CD4-positive, alpha-beta T cell treated with Interleukin-12 subunit alpha and Interleukin-12 subunit beta, for 1 hour (primary cell): ENCODE measurements at places on chromosomes 3 and 15.

- DNase-seq: no peak
These were observed 404.0 kb upstream of the WNT5A start for GRCh38 chr3:55891106-55891505.

DNA sequence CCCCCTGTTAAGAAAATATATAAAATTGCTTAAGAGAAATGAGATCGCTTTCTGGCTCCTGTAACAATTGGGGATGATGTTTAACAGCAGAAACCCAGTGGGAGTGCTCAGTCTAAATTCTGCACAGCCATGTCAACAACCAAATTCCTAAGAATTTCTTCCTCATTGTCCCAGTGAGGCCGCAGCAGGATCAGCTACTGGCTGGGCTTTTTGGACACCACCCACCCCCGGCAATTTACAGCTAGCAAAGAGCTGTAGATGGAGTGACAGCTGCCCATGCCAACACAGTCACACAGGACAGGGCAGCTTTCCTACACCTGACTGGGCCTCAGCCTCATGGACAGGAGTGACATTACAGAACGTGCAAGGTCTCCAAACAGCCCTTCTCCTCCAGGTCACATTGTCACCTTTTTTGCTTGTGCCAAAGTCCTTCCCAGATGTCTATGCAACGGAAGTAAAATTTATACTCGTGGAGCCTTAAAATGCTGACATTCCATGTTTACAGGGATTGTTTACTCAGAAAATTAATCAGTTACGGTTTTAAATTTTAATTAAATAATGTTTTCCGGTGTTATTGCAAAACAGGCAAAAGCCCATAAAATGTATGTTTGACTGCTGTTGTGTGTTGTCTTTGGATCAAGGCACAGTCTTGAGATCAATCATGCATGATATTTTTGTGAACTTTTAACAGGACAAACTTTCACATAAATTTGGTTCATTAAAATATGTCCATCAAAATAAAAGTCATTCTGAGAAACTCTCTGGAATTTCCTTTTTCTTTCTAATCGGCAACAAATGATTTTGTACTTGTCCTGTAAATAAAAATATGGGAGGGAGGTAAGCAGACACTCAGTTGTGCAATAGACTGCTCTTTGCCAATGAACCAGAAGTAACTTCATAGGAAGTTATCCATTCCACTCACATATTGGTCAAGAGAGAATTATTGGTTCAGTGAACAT is 943.2 kb downstream of the MCTP2 start:
- DNase-seq: no peak

DNA sequence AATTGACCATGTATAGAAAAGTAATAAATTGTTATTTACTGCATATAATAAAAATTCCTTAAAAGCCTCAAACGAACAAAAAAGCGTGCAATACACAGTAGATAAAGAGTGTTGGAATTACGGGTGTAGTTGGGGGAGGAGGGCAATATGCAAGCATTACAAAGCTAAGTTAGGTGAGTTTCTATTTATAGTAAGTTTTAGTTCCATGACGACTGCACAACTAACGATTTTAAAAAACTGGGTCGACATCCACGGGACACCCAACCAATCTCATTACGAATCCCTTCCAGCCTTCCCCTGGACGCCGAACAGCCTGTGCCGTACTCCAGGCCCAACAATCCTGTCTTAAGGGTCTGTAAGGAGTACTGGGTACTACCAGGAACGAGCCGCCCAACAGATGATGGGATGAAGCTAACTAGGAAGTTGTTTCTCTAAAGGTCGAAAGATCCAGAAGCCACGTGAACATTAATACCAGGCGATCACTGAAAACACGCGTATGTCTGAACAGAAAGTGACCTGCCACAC is 677 bp downstream of the POLQ start:
- DNase-seq: no peak

DNA sequence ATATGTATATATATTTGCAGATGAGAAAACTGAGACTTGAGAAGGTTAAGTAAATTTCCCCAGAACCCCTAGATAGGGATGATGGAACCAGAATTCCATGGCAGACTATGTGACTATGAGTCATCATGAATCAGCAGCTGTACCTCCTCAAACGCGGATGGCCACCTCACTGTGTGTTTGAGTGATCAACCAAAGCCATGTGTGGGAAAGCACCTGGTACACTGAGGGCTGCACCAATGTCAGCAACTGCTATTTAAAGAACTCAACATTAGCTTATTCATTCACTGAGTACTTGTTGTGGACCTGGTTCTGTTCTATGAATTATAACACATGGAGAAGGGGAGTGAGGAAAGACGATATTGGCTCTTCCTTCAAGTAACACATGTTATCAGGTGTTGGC is 377.0 kb downstream of the GAP43 start:
- DNase-seq: no peak

- DNase-seq: no peak
These were observed 110.5 kb upstream of the ADAMTS9 start for GRCh38 chr3:64798316-64798715.

- no peak for DNase-seq
These were observed 44.4 kb downstream of the GAP43 start for GRCh38 chr3:115667738-115668065.

- no peak for DNase-seq
These were observed 156.2 kb downstream of the NLGN1 start for GRCh38 chr3:173553635-173554280.

DNA sequence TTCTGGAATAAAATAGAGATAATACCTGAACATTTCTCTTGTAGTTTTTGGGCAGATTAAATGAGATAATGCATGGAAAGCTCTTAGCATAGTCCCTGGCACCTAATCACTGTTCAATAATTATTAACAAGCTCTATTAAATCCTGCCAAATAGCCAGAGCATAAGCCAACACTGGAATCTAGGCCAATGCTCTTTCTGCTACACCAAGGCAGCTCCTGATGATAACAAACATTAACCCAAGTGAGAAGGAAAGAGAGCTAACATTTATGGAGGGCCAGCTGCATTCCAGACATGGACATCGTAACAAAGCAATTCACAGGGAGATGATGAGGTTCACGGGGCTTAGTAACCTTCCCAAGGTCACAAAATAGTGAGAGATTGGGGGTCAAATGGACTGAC is 23.3 kb downstream of the LARP6 start:
- no peak for DNase-seq

- no peak for DNase-seq
These were observed 202.0 kb upstream of the IL12A start for GRCh38 chr3:159786489-159787177.

GRCh38 chr15:37056177-37057121 is 43.9 kb downstream of the MEIS2 start:
- DNase-seq: no peak

DNA sequence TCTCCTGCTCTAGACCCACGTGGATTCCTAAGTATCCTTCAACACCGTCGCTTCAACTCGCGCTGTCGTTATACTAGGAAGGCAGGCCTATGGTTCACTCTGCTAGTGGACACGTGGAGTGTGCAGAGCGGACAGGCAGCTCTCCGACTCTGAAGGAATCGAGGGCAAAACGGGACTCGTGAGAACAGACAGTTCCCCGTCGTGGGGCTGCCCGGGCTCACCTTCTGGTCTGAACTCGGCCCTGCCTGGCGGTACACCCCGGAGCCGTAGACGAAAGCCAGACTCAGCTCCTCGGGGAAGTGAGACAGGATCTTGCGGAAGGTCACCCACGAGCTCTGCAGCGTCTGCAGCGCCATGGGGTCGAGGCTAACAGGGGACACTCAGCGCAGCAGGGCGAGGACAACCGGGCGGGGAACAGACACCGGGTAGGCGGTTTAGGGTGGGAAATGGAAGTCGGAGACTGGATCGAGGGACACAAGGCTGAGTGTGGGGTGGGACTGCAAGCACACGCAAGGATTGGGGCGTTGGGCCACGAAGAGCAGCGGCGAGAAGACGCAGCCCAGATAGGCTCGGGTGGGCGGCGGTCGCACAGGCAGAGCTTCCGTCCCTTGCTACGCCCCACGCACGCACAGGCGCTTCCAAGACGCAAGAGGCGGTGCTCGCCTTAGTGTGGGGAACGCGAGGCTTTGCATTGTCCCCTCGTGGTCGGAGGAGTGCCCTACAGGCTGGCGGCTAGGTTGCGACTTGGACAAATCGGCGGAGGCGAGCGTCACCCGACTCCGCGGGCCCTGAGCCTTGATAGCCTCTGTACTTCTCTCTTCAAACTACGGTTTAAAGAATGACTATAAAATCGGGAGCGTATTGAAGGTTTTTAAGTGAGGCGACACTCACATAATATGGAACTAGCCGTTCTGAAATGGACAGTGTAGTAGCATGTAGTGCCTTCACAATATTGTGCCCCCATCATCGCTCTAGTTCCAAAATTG is at the start of gene TAMM41:
Gene TAMM41, minus strand, starts transcription at position 605 of the 986 bp plus-strand sequence. Its CDS starts 249 bp downstream, at position 356.
- DNase-seq: peak; percentile 87

- DNase-seq: no peak
These were observed 36.0 kb upstream of the CBLB start for GRCh38 chr3:105904678-105905284.

GRCh38 chr15:98043160-98044014 is 82.9 kb downstream of the ARRDC4 start:
- no peak for DNase-seq

DNA sequence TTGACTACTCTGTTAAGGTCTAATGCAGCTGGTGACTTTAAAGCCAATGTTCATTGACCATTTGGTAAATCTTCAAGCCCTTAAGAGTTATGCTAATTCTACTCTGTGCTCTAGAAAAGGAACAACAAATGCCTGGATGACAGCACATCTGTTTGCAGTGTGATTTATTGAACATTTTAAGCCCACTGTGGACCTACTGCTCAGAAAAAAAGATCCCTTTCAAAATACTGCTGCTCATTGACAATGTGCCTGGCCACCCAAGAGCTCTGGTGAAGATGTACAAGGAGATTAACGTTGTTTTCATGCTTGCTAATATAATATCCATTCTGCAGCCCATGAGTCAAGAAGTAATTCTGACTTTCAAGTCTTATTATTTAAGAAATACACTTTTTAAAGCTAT is 110.8 kb downstream of the TBC1D5 start:
- no peak for DNase-seq

- DNase-seq: peak; percentile 29
These were observed 1.5 kb downstream of the ZNF639 start for GRCh38 chr3:179324270-179324754.
